ENCODE measurements at places on chromosomes 16 and 17.

GRCh38 chr17:2172999-2173398, 118.1 kb downstream of the HIC1 start:
- no peak for DNase-seq

DNA sequence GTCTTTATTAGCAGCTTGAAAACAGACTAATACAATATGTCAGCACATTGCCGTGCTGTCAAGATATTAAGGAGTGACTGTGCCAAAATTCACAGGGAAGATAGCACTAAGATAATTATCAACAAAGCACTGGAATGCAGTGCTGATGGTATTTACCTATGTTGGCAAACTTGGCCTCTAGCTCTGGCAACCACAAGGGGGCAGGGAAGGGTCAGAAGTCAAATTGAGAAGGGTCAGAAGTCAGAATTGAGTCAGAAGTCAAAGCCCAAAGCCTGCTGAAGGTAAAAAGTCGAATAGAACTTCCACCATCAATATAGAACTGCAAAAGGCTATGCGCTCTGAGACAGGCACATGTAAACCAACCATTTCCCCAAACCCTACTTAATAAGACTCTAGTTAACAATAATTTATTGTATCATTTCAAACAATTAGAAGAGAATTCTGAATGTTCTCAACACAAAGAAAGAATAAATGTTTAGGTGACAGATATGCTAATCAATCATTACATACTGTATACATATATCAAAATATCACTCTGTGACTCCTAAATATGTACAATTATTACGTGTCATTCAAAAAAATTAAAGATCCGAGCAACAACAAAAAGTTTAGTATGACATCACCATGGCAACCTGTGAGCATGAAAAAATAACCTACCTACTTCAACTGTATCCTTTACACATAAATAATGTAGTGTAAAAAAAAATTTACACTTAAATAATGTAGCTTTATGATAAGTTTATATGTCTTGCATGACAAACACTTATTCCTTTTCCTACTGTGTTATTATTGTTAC, 916.1 kb downstream of the KCNJ2 start:
- DNase-seq = no peak

- no peak for DNase-seq
Measured at GRCh38 chr16:89567656-89568594, 7.4 kb downstream of the RPL13 start.

- DNase-seq = no peak
Measured at GRCh38 chr17:6162216-6162615, 92.0 kb downstream of the WSCD1 start.

- DNase-seq = no peak
Measured at GRCh38 chr17:73072219-73072962, 20.1 kb downstream of the SLC39A11 start.

Measured in stimulated activated naive CD4-positive, alpha-beta T cell (primary cell).